ENCODE measurements at places on chromosomes 5 and 9.
A peak's percentile ranks its signal among the peaks of the same experiment; 100 is the strongest.

DNA sequence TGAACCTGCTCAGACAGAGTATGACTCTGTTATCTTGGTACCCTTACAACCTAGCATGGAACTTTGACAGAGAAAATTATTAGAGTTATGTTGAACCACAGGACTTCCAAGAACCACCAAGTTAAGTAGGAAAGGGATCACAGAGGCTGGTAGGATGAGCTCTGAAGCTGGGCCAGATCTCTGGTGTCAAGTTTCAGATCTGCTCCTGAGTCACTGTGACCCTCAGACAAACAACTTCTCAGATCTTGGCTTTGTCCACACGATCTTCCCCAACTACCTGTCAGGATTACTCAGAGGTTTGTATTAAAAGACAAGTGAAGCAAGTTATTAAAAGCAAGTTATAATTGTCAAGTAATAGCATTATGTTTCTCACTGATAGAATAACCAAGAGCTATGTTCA is 189.0 kb downstream of the SEC61B start:
- DNase-seq: peak; percentile 45

DNA sequence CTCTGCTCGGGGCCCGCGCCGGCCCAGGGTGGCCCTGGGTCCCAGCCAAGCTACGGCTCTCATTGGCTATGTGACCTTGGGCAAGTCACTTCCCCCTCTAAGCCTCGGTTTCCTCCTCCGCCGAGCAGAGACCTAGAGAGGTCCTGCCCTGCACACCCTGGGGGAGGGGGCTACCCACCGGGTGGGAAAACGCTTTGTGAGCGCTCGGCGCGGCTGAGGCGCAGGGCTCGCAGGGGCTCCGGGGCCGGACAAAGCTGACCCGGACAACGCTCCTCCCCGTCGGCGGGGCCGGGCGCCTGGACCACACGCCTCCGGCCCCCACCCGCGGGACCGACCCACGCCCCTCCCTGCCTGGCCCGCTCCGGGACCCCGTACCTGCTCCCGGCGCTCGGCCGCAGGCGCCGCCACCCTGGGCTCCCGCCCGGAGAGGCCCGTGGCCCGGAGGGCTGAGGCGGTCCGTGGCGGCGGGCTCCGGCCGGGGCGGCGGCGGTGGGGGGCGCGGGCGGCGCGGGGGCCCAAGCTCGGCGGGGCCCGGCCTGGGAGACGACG is 85.7 kb upstream of the MELK start:
- no peak for DNase-seq

DNA sequence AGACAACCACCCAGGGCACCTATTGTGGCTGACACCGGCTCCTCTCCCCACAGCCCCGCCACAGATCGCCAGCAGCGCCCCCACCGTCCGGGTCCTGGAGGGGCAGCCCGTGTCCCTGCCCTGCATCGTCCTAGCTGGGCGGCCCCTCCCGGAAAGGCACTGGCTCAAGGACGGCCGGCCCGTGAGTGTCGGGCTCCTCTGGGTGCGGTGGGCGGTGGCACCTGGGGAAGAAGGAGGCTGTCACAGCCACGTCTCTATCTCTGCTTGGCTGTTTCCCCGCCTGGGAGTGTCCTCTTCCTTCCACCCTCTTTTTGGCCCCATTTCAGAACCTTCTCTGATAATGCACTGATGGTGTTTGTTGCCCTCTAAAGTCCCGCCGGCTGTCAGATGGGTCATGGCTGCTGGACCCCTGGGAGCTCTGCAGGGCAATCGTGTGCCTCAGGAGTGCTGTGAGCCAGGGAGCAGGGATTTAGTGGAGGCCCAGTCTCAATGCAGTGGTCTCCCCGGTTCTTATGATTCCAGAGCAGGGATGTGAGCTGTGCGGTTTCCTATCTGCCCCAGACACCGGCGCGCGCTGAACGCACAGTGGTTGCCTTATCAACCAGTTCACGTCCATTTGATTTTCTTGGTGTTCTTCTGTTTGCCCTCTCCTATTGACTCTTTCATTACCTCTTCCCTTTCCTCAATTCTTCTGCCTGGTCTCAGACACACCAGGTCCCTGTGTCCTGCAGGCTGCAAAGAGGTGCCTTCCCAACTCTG is 55.3 kb downstream of the HMCN2 start:
- no peak for DNase-seq

DNA sequence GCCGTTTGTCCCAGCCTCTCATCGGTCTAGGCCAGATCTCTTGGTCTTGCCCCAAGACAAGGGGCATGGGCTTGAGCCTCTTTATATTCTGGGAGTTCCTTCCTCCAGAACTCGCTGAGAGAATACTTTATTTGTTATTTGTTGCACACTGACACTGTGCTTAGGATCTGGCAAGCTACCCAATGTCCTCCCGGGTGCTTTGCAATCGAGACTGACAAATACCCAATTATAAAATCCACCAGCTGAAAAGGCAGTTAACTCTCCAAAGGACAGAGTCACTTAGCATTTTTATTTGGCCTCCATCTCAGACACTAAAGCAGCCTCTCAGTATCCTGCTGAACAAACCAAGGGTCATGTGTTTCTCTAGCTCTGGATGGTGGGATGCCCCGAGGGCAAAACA is 500.2 kb upstream of the DAP start:
- no peak for DNase-seq

- DNase-seq: no peak
Measured at GRCh38 chr9:77808751-77809081, 160.6 kb upstream of the GNA14 start.

- no peak for DNase-seq
Measured at GRCh38 chr5:39500551-39501175, 75.9 kb upstream of the DAB2 start.

DNA sequence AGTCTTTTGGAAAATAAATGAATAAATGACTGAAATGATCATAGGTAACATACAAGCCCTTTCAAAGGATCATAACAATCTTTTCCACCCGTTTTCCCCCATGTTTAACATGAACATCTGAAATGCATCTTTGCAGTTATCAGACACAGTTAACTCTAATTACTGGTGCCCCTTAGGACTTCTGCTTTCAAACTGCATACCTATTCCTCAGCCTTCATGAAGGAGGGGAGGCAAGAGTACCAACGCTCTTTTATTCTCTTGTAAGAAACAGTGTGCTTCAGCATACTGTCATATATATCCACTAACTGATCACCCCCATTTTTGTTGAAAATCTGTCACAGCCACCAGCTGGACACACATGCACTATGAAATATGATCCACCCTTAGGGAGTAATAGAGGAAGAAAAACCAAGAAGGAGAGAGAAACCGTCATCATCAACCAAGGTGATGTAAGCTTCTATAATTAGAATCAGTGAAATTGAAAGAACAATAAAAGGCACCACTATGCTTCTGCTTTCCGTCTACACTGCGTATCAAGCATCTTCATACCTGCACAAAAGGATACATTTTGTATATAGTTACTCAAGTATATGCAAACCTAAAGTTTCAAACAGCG is 98.7 kb downstream of the RAPGEF6 start:
- DNase-seq: peak; percentile 71

- no peak for DNase-seq
Measured at GRCh38 chr9:121880343-121880898, 212.7 kb downstream of the TTLL11 start.

GRCh38 chr5:150520747-150521521 is 13.0 kb downstream of the NDST1 start:
- no peak for DNase-seq

GRCh38 chr5:32991421-32991815 is 280.3 kb downstream of the NPR3 start:
- no peak for DNase-seq

- no peak for DNase-seq
Measured at GRCh38 chr9:132210472-132211145, 48.8 kb downstream of the NTNG2 start.

DNA sequence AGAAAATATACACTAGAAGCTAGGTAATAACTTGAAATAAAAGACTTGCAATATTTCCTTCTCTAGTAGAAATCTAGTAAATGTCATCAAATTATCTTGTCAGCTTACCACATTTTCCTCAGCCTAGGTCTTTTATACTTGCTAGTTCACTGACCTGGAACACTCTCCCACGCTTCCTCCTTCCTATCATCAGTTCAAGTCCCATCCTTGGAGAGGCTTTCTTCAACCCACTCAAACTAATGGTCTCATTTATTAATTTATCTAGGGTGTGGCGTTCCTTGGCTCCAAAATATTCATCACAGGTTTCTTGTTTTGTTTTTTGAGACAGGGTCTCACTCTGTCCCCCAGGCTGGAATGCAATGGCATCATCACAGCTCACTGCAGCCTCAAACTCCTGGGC is 2.9 kb downstream of the FAM13B start:
- DNase-seq: no peak

DNA sequence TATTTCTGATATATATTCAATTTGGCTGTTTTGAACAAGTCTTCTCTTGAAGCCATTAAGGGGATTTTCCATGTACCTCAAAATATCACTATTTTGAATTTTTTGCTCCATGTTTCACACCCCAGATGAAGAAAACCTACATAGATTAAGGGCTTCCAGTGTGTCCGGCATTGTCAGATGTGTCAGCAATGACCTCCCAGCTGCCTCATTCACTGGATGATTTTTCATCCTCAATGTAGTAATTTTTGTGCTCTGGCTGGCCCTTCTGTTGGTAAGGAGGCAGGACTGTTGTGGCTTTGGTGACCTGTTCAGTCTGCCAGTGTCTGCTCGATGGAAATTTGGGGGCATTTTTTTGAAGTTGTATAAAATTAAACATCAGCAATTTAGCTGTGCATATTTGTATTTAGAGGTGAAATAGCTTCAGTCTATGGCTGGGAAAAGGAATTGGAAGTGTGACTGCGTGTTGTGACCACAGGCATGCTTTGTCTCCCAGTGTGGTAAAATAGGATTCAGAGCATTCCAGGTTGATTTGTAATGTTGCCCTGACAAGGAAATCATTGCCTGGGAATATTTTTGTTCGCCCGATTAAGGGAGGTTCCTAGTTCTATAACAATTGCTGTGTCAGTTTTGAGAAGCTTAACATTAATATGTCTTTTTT is 312.4 kb downstream of the ARHGEF28 start:
- DNase-seq: peak; percentile 96
